ENCODE measurements at places on chromosomes 5 and 9.

DNA sequence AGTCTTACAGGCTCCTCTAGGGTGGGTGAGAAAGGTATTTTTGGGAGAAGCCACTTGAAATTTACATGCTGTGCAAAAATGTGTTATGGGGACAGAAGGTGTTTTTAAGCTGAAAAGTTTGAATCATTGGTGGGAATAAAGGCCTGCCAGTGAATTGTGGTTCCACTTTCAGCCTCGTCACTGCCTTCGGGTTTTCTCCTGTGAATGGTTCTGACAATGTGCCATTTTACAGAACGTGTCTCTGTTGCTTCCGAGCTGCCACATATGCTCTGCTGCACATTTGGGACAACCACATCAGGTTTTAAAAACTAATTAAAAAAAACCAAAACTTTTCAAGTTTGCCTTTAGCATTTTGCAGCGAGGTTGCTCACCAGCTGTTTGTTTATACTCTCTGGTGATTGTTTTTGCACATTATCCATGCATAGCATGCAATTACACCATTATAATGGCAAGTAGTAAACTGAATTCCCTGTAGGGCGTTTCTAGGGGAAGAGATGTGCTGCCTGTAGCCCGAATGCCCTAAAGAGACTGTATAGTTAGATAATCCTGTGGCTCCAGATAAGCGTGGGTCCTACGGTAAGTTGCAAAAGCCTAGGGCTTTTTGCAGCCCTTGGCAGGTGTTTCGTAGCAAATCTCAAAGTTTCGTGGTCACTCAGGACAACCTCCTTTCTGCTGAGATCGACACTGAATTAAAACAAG lies 40.1 kb upstream of the SUB1 start:
- DNase-seq: no peak

- DNase-seq: no peak
These were observed 551.0 kb downstream of the ZNF608 start for GRCh38 chr5:124195411-124195810.

DNA sequence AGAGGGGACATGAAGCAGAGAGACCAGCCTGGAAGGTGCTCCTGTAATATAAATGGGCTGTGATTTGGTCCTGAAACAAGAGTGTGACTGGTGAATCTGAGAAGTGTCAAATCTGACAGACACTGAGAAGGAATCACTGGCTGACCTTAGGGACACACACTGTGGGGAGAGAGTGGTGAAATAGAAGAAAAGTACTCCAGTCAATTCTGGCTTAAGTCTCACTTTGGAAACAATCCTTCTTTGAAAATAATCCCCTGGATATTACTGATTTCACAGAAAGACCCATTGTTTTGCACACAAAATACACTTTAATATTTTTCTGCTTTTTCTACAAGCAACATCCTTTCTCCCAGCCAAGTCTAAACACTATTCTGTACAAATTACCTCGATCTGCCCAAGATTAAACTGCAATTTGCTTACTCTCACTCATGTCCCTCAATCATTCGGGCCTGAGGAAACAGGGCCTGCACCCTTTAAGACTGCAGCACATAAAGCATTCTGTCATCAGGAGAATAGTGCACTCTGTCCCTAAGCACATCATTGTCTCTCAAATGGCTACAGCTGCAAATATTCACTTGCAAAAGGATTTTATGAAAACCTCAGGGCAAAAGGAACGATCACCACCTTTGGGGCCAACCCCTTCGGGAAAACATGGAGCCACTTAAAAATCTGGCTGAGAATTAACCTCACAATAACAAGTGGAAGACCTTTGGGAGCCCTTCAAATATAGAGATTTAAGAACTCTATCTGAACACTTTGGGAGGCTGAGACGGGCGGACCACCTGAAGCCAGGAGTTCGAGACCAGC lies 68.6 kb downstream of the MAPKAP1 start:
- DNase-seq: no peak

- DNase-seq: no peak
These were observed 80.4 kb upstream of the OLFM1 start for GRCh38 chr9:135006911-135007570.

GRCh38 chr5:173339286-173339685 lies 11.1 kb upstream of the STC2 start:
- no peak for DNase-seq

- DNase-seq: peak; percentile 70
These were observed 87.6 kb upstream of the RPS23 start for GRCh38 chr5:82365744-82366228.

DNA sequence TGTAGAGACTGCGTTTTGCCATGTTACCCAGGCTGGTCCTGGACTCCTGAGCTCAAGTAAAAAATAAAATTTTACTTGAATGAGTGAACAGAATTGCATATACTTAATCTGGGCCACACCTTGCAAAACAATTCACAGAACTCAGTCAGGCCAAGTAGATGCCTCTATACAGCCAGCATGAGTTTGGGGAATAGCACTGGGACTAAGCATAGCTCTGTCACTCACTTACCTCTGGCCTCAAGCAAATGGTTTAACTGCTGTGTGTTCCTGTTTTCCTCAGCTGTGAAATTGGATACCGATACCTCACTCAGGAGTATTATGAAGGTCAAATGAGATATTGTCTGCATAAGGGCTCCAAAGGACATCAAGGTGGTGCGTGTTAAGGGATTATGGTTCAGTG lies 10.9 kb upstream of the FRMPD1 start:
- no peak for DNase-seq

DNA sequence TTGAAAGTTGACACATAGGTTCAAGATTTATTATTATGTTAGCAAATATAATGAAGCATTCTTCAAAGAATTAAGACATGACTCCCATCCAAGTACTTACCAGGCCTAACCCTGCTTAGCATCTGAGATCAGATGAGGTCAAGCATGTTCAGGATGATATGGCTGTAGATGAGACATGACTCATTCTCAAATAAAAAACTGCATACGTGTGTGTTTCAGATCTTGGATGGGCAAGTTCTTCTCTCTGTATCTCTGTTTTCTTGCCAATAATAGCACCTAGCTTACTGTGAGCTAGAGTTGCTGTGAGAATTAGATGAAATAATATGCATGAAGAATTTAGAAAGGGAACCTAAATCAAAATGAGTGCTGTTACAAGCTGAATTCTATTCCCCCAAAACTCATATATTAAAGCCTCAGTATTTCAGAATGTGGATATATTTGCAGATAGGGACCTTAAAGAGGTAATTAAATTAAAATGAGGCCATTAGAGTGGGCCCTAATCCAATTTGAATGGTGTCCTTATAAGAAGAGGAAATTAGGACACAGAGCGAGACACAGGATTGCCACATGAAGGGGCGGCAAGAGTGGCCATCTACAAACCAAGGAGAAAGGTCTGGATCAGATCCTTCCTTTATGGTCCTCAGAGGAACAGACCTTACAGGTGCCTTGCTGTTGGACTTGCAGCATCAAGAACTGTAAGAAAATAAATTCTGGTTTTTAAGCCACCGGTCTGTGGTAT lies 146.2 kb downstream of the MARCHF11 start:
- DNase-seq: no peak

DNA sequence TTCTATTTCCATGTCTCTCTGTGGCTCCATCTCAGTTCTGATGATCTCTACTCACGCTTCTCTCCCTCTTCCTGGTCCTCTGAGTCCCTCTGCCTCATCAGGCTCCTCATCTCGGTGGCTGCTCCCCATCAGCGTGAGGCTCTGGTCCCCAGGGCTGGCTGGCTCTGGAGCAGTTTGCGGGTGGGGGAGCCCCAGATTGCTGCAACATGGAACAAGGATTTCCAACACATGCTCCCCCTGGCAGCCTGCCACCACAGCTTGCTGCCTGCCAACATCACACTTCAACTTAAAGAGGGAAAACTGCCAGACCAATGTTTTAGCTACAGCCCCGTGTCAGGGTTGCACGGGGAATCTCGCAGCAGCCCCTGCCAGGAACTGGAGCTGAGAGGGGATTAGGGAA lies 77.2 kb upstream of the NEK6 start:
- DNase-seq: peak; percentile 62

GRCh38 chr5:80109646-80110478 lies 74.7 kb downstream of the THBS4 start:
- DNase-seq: peak; percentile 6

GRCh38 chr5:159057996-159058395 lies 41.7 kb downstream of the EBF1 start:
- DNase-seq: no peak

GRCh38 chr5:136212252-136212721 lies 19.3 kb upstream of the SMIM32 start:
- DNase-seq: peak; percentile 65

DNA sequence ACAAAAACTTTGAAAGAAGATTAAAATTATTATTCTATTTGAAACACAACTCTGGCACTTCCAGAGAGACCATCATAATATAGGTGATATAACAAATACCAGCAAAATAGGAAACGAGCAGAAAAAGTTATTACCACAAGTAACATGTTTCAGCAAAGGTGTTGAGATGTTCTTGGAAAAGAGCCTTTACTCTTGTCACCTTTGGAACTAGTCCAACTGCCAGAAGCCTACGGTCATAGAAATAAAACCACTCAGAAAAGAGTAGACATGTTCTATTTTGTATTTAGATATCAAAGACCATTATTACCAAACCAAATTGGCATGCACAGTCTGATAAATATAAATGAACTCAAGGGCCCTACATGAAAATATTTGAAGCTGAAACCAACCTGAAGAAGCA lies 145.0 kb upstream of the DMAC1 start:
- no peak for DNase-seq
